ENCODE measurements at places on chromosomes 11 and 22. TPM values are rescaled to one million over a fixed set of nuclear protein-coding genes. Genes with fewer than 3 reads are reported as not detected.

SLC16A8 gene
- total RNA-seq: not detected

GRCh38 chr22:30611197-30611596 is 4.2 kb downstream of the TCN2 start:
- no peak for DNase-seq

GRCh38 chr22:42172773-42173172 is 42.2 kb upstream of the CYP2D6 start:
- no peak for DNase-seq

DNA sequence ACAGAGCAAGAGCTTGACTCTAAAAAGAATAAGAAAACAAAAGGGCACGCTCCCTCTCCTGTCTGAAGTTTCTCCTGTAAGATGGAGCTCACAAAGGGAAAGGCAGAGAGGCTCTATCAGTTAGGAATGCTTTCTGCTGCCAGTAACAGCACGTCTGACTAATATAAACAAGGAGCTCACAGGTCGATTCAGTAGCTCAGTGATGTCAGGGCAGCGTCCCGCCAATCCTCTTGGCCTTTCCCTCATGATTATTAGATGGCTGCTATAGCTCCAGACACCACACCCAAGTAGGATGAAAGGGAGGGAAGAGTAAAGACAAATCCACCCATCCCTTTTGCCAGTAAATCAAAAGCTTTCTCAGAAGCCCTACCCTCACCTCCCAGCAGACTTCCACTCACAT is 51.3 kb upstream of the HMGXB4 start:
- no peak for DNase-seq

DNA sequence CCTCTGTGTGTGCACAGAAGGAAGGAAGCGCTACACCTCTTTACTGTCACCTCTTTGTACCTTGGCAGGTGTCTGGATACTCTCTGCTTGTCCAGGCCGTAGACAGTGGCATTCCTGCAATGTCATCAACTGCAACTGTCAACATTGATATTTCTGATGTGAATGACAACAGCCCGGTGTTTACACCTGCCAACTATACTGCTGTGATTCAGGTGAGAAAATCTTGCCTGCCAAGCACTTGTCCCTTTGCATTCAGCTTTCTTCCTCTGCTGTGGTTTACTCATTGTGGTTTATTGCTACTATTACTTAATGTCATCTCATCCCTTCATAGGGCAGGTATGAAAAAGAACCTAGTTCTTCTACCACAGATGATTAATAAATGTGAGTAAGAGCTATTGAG is 131.9 kb upstream of the MTNR1B start:
- no peak for DNase-seq
